Effector CD8-positive, alpha-beta T cell (primary cell): ENCODE measurements at places on chromosomes 4 and X.

DNA sequence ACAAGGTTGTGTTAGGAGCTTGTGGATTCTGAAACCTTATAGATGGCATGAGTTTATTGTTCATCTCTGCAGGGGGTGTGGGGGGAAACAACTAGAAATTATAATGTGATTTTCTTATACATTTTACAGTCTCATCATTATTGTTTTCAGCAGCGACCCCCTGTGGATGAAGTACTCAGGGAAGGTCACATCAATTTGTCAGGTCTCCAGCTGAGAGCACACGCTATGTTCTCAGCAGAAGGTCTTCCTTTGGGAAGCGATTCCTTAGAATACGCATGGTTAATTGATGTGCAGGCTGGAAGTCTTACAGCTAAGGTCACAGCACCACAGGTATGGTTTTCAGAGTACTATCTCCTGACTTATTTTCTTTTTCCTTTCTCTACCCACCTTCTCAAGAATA, 72.2 kb downstream of the BLTP1 start:
- no peak for DNase-seq

GRCh38 chrX:67717571-67717970, 173.8 kb downstream of the AR start:
- DNase-seq = no peak

GRCh38 chr4:81845761-81846160, 374.1 kb upstream of the RASGEF1B start:
- DNase-seq = no peak

- DNase-seq = no peak
Observed at GRCh38 chr4:134777606-134778005, 576.0 kb upstream of the PABPC4L start.

- no peak for DNase-seq
Observed at GRCh38 chr4:113222471-113222870, 173.0 kb downstream of the ANK2 start.
